Substantia nigra (tissue), 51 donors: ENCODE measurements at places on chromosomes 6 and 20.

GRCh38 chr6:139659711-139660110 is 285.3 kb upstream of the CITED2 start:
- no peak for DNase-seq

DNA sequence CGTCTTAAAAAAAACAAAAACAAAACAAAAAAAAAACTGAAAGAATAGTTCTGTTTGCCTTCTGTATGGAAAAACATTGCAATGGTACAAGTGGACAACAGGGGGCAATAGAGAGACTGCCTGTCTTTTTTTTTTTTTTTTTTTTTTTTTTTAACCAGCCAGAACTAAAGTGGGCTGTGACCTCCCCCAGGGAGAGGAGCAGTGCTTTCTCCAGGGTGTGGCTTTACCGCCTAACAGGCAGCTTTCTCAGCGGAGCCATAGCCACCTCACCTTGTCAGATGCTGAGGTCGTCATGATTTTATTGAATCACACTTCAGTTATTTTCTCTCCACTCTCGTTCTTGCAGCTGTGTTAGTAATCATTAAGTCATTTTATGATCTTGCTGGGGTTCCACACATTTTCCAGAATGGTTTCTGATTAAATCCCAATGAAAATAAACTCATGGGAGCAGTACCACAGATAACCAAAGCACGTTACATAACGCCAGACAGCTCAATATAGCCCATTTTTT is 78.4 kb downstream of the GMPR start:
- DNase-seq: no peak

GRCh38 chr20:33917831-33918525 is 75.7 kb upstream of the RALY start:
- DNase-seq: no peak

GRCh38 chr20:11922561-11922960 is 4.9 kb downstream of the BTBD3 start:
- no peak for DNase-seq

GRCh38 chr20:7798176-7798575 is 142.1 kb downstream of the HAO1 start:
- no peak for DNase-seq

GRCh38 chr6:131858765-131859415 is 51.1 kb downstream of the ENPP1 start:
- no peak for DNase-seq

DNA sequence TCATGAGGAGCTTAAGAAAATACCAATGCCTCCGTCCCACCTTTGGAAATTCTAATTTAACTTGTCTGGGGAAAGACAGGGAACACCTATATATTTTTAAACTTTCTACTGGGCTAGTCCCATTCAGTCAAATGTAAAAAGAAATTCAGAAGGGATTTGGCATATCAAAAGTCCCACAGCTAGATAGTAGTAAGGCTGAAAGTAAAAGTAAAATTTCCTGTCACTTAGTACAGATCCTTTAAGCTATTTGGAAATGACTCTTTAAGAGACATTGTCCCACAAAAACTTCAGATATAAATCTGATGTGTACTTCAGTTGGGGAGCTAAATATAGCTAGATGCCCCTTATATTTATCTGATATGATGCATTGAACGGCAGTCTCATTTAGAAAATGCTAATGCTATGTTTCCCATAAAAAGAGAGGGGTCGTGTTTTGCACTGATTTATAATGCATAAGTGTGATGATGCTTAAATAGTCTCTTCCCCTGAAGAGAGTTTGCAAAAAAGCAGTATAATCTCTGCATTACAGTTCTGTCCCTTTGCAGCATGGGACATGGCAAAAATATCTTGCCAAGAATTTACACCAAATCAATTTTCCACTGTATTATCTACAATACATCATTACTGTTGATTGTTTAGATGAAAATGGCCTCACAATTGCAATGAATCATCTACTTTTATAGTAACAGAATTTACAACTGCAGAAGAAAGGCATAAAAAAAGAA is 860.8 kb upstream of the MAP3K7 start:
- no peak for DNase-seq

- no peak for DNase-seq
Observed at GRCh38 chr6:161549977-161550655, 276.3 kb upstream of the AGPAT4 start.

GRCh38 chr20:13396022-13396421 is 174.9 kb downstream of the ISM1 start:
- no peak for DNase-seq

GRCh38 chr6:19571176-19571575 is 266.0 kb upstream of the ID4 start:
- DNase-seq: no peak

GRCh38 chr6:34985236-34985635 is 96.2 kb downstream of the ANKS1A start:
- DNase-seq: no peak

DNA sequence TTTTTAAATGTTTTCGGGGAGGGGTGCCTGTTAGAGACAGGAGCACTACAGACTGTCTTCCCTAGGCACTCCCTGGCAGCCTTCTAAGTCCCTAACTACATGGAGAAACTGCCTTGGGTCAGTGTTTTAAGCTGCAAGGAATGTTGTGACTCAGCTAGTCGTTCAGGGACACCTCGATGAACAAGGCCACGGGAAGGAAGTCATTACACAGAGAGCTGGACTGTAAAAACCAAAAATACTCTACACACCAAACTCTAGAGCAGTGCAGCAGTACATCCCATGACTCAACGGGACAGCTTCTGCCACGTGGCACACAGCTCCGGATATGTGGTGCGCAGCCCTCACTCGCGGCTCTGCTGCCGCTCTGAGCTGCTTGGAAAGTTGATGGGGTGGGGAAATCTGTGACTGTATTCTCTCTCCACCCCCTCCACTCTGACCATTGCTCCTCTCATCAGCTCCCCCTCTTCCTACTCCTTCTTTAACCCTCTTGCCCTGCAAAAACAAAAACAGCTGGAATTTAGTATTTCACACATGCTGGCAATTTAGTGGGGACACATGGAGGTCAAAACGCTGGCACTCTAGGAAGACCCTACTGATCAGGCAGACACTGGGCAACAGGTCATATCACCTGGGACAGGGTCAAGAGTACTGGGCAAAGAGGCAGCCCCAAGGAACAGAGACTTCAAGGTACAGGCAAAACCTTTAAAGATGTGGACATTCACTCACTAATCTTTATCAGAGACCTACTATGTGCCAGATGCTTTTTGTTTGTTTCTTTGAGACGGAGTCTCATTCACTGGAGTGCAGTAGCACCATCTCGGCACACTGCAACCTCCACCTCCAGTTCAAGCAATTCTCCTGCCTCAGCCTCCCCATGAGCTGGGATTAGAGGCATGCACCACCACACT is 10.9 kb upstream of the LPIN3 start:
- DNase-seq: peak; percentile 28

GRCh38 chr6:1110164-1110563 is 201.7 kb upstream of the FOXQ1 start:
- no peak for DNase-seq

DNA sequence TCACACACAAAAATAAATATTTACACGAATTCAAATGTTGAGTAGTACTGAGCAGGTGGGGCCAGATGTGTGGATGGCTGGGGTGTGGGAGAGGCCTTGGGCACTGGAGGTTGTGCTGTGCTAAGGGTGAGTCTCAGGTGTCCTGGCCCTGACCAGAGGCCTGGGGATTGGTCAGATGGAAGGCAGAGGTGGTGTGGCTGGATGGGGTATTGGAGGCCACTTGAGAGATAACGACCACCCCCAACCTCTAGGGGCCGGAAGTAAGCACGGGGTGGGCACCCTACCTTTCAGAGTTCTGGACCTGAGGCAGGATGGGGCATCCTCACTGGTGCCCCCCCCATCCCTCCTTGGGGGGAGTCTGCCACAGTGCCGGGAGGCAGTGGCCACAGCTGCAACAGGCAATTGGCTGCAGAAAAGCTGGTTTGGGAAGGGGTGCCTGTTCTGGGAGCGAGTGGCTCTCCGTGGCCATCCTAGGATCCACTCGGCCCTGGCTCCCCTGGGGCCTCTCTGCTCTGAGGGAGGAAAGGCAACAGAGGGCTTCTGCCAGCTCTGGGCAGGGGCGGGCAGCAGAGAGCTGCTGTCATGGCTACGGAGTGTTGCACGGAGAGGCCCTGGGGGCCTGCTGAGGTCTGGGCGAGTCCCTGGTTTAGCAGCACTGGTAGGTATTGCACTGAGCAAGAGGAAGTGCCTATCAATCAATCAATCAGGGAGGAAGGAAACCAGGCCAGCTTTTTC is 87.6 kb downstream of the ASXL1 start:
- no peak for DNase-seq

- no peak for DNase-seq
Observed at GRCh38 chr6:34044945-34045595, 100.8 kb downstream of the GRM4 start.

DNA sequence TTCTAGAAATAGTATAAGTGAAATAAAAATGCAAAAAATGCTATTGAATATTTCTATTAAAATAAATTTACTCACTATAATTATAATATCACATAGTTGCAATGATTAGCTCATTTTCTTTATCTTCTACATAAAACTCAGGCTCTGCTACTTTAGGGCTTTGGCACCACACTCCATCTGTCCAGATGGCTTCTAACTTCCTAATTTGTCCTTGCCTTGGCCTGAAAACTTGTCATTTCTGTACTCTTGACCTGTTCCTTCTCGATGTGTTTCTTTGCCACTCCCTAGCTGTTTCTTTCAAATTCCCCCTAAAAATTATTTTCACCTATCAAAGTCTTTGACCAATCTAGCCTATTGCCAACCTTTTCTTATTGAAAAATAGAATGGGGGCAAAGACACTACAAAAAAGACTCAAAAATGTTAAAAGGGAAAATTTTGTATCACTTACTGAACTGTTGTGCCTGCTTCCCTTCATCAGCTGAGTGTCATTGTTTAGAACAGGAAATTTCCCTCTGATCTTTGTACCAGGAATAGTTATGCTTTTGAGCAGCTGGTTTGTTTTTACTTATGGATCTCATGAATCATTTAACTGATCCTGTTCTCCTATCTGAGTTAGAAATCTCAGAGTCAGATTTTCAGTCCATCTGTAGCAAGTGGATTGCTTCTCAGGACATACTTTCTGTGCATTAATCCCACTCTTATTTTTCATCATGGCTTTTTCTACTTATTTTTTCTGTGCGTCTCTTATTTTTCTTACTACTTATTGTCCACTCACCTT is 279.2 kb upstream of the CNR1 start:
- no peak for DNase-seq

DNA sequence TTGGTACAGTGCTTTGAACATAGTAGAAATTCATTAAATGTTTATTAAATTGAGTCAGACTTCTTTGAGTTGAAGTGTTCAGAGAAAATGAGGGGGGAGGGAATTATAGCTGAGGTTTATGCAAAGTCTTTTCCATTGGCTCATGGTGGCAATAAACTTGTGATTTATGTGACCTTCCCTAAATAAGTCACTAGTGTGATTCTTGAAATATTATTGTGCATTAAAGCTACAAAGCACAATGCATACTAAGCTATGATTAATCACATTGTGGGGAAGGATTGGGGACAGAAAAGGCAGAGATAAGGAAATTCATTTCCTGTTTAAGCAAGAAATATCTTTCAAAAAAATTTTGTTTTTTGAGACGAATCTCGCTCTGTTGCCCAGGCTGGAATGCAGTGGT is 877.5 kb downstream of the TFAP2A start:
- no peak for DNase-seq

DNA sequence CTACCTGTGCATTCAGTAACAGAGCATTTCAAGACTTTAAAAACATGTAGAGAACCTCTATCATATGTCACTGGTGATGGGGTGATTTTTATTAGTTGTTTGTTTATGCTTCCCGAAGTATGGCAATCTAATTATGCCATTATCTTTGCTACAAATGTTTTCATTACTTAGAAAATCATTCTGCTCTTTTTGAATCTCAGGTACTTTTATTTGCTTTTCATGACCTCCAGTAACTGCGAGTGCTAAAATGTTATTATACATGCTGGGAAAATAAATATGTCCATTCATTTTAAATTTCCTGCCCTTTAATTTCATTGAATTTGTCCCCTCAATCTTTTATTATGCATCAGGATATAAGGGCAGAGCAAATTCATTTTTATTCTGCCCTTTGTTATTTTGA is 515.7 kb downstream of the NKAIN2 start:
- DNase-seq: no peak

DNA sequence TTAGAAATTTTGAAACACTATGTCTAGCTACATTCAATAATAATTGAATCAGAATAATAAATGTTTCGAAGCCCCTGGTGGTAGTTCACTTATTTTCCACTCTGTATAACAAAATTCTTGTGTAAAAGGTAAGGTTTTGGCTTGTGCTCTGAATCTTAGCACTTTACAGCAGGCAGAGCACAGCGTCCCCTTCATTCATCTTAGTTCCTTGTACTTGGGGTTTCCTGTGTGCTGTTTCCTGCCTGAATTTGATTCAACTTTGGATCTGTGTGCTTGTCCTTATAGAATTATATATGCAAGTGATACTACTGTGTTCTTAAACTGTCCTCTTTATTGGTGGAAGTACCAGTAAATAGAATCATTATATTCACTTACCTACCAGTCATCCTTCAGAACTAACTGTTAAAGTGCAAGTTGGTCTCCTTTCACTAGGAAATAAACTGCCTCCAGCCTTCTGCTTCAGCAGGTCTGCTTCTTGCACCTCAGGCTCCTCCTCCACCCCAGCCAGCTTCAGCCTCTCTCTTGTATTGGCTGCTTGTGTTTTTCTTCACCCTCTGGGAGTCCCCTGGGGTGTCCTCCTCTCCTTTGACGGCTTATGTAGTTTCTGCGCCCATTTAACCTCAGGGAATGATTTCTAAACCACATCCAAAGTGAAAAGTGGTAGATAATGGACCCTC is 28.8 kb upstream of the TULP4 start:
- no peak for DNase-seq

DNA sequence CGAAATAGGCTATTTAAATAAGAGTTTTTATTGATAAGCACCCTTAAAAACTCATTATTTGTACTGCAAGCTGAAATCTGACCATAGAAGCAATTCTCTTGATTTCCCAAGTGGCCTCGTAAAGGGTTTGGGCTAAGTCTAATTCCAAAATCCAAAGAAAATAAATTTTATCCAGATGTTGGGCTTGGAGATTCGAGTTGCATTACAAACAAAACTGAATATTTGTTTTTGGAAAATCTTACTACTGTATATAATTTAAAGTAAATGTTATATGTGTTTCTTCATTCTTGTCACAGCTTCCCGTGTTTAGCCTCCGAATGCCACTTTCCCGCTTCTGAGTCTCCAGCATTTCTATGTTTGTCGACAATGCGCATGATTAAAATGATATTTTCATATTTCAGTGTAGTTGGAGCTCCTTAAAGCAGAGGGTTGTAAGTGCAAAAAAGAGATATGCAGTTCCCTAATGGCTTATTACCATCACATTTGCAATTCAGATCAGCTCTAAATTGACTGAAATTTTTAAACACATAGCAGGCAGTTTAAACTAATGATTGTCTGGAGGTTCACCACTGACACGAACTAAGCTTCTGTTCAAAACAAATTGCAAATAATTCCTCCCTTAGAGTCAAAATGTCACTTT is 47.0 kb downstream of the PRL start:
- DNase-seq: no peak

GRCh38 chr20:47971058-47971791 is 185.9 kb upstream of the SULF2 start:
- DNase-seq: no peak
